Thoracic aorta (tissue), 2 donors: ENCODE measurements at places on chromosomes 2 and 18. TPM values are rescaled to one million over a fixed set of nuclear protein-coding genes. Genes with fewer than 3 reads are reported as not detected.

DNA sequence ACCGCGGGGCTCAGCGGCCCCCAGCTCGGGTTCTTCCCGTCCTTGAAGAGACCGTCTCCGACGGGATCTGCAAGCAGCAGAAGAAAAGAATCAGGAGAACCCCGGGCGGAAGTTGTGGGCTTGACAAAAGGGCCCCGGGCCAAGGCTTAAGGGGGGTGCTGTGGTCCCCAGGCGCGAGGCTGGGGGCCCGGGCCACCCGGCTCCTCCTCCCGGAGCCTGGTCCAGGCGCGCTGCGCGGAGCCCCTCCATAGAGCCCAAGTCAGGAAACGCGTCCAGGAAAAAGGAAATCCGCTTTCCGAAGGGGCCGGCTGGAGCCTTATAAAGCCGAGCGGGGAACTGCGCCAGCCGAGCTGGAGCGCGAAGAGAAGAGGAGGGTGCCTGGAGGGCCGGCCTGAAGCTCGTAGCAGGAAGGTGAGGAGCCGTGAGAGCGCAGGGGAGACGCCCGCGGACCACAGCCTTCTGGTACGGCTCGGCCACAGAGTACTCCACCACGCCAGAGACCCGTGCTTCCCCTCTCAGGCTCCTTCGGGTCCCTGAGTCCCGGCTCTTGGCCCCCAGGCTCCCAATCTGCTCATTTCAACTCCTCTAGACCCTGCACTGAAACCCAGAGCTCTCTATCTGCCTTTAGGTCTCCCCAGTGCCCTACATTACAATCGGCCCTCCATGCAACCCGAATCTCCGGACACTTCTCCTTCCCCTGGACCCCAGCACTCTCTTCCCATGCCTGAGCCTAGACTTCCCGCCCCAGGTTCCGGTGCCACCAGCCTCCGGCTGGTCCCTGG, 554 bp downstream of the FEV start:
- no peak for DNase-seq

DNA sequence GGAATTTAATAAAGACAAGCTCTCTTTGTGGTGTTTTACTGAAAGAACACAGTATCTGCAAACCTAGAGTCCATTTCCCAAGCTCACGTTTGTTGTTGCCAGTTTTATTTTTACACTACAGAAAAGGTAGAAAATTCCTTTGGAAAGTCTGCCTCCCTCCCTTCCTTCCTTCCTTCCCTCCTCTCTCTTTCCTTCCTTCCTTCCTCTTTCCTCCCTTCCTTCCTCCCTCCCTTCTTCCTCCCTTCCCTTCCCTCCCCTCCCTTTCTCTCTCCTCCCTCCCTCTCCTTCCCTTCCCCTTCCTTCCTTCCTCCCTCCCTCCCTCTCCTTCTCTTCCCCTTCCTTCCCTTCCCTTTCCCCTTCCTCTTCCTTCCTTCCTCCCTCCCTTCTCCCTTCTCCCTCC, 136.3 kb upstream of the REV1 start:
- no peak for DNase-seq

GRCh38 chr2:211157211-211157610, 600.8 kb downstream of the CPS1 start:
- DNase-seq: no peak

DNA sequence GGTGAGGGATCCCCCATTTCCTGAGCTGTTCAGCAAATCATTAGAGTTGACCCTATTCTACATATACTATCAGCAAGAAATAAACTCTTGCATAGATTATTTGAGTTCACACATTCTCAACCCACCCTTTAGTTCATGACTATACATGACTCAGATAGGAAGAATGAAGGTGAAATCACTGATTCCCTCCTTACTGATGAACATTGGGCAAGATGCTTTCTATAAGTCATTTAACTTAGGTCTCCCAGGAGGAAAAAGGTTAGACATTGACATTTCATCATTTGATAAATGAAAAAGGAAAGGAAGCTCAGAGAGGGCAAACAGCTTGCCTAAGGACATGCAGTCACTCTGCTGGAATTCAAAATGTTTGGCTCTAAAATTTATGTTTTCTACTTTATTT, 408.0 kb downstream of the TMEM182 start:
- no peak for DNase-seq

DNA sequence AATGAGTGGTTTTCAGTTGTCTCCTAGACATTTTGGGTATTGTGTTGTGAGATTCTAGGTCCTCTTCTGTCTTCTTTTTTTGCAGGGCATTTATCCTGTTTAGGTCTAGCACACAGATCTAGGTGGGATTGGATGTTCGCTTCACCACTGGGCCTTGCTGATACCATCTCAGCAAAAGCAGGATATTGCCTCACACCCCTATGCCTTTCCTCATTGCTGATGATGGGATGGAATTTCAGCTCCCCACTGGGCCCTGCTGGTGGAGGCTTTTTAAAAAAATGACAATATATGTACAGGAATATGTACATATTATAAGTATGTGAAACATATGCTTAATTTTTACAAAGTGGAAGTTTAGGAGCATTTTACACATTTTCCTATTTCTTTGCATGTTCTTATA, 5.4 kb upstream of the TOGARAM2 start:
- DNase-seq: no peak

DNA sequence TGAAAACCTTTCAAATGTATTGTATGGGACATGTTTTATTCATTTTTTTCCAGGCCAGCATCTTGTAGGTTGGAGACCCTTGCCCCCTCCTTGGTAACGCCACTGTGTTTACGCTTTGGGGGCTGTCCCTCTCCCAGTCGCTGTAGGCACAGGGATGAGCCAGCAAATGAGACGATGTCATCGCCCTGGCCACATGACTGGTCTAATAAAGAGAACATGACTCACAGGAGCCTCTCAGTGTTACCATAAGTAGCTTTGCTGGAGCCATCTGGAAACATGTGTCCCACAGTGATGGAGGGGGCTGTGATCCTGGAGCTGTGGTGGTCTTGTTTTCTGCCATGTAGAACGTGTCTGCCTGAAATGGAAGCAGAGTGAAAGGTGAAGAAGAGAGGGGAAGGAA, 78.9 kb downstream of the CD8B2 start:
- DNase-seq: no peak

GRCh38 chr2:113686537-113686936, 59.5 kb downstream of the RABL2A start:
- no peak for DNase-seq

The NTSR2 gene
- not detected for total RNA-seq

The SCN2A gene
- total RNA-seq: not detected

The SLC30A3 gene
- total RNA-seq: 4.4 TPM

The HSPE1 gene
- 45.0 TPM for total RNA-seq

The SULT6B1 gene
- total RNA-seq: not detected

The DNER gene
- 3.3 TPM for total RNA-seq

The TUBA3E gene
- total RNA-seq: not detected

The CABYR gene
- total RNA-seq: 6.1 TPM
